ENCODE measurements at places on chromosomes 12 and 14.

DNA sequence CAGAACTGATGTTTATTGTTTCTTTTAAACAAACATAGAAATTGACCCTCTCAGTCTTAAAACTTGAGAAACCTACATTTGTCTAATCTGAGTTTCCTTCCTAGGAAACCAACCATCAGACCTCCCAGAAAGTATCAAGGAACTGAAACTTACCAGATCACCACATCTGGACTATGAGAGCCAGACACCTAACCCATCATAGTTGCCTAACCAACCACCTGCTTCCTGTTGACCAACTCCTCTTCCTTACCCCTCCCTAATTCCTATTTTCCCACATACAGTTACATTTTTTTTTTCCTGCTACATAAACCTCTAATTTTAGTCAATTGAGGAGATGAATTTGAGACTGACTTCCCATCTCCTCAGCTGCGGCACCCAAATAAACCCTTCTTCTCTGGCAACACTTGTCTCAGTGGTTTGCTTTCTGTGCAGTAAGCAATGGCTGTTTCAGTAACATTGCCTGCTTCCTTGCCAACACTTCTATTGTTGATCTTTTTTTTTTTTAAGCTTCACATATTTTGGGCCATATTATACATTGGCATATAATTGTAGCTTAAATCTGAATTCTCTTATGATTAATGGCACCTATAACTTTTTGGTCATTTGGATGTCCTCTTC, 34.3 kb downstream of the KLRD1 start:
- no peak for DNase-seq

DNA sequence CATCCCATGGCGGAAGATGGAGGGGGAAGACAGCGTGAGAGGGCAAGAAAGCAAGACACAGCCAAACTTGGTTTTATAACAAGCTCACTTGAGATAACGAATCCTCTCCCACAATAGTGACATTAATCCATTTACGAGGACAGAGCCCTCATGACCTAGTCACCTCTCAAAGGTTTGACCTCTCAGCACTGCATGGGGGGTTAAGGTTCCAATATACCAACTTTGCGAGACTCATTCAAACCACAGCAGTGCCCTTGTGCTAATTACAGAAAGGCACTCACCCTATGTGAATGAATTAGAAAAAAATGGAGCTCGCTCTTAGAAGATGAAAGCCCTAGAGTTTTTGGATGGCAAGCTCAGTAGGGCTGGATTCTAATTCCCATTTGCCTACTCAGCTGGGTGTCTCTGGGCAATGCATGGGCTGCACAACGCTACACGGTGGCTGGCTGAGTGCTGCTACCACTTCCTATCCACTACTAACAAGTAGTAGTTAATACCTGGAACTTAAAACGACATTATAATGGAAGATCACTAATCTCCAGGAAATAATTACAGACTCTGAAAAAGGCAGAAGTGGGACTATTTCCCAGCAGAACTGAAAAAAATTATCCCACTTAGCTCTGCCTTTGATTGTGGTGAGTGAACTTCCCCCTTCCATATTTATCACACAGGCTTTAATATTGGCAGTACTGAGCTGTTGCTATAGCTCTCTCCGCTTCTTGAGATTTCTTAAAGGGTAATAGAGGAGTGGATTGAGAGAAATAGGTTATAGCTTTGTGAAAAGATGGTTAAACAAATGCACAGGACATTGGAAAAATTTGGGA, 27.5 kb downstream of the TESPA1 start:
- no peak for DNase-seq

GRCh38 chr14:22506778-22507351, 82.2 kb downstream of the DAD1 start:
- DNase-seq, result no peak

DNA sequence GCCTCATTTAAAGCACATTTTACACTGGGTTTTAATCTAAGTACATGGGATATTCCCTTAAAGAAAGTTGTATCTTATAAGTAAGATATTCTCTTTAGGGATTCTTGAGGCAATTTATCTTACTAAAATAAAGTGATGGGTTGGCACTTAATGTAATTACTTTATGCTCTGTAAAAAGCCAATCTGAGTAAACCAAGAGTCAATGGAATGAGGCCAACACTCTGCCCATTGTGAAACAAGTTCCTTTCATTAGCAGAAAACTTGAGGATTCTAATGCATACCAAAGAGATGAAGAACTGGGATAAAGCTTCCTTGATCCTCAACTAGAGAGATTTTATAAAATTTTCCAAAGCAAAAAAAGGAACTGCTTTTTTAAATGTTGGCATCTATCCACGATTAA, 121.2 kb downstream of the METTL25 start:
- DNase-seq, result no peak

- no peak for DNase-seq
These were observed 46.7 kb downstream of the RIN3 start for GRCh38 chr14:92560106-92560865.

DNA sequence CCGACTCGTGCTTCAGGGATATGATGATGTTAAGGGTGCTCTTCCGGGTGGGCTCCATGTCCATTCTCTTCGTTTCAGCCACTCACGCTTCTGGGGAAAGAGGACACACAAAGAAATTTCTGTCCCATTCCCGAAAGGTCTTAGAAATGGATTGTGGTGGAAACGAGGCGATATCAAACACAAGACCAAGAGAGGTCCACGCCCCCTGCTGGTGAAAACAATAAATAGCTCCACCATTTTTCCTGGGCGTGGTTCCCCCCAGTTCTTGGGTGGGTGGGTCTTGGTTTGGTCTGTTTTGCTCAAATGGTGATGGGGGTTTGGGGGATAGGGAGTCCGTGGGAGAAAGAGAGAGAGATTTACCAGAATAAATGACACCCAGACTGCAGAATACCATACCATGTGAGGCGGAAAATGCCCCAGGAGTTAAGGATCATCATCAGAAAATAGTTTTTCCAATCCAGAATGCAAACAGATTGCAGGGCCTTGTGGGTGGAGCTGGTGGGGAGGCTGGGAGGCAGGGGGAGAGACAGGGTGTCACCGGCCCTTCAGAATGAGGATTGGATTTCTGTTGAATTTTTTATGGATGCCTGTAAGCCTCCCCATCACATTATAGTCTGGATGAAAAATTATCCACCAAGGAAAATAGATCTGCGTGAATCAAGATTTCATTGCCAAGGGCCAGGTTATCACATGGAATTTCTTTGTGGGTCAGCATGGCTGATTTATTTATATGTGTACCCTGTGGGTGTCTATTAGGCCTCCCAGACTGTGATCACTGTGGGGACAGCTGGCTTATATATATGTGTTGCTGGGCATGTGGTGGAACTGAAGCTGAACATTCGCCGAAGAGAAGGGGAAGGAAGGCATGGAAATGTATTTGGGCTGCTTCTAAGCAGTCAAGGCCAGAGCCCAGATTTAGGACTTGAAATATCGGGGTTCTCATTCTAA, 55.8 kb downstream of the SRRM4 start:
- peak; percentile 64 for DNase-seq

DNA sequence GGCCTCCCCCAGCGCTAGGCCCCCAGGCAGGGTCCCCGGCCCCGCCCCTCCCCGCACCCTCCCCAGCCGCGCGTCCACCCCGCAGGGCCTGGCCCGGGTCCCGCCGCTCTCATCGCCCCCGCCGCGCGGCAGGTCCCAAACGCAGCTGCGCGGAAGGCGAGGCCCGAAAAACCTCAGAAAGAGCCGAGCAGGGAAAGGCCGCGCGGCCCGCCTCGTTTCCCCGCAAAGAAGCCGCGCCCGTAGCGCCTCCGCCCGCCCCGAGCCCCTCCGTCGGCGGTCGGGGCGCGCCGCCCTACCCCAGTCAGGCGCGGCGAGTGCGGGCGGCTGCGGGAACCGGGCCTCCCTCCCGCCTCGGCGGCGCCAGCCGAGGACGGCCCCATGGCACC, 324 bp downstream of the POLE start:
- peak; percentile 35 for DNase-seq

DNA sequence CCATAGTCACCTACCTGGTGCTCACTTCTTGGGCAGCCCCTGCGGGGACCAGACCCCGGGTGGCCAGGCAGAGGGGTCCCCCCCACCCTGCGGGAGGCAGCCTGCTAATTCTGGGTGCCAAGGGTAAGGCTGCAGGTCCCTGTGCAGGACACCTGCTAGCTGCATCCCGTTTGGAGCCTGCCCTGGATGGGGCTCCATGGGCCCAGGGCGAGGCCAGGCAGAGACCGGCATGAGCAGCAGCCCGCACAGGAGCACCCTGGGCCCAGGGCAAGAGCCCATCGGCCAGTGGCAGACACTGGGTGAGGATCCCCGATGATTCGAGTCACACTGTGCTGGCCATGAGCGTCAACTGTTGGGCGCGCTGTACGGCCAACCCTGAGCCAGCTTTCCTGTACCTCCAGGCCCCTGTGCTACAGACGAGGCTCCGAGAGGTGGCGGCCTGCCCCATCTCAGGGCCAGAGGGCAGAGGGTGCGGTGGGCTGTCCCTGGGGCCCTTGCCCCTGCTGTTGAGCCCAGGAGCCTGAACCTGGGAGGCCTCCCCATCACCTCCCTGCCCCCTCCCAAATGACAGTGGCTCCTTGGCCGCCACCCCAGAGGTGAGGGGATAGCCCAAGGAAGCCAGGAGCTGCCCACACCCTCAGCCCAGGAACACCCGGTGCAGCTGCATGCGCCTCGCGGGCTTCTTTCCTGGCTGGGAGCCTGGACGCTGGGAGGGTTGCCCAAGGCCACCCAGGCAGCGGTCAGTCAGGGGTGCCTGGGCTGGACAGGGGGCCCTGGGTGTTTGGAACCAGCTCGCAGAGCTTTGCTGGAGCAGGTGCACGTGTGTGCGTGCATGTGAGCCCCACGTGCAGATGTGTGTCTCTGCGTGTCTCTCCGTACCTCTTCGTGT, 47.7 kb downstream of the CYP46A1 start:
- DNase-seq, result no peak

DNA sequence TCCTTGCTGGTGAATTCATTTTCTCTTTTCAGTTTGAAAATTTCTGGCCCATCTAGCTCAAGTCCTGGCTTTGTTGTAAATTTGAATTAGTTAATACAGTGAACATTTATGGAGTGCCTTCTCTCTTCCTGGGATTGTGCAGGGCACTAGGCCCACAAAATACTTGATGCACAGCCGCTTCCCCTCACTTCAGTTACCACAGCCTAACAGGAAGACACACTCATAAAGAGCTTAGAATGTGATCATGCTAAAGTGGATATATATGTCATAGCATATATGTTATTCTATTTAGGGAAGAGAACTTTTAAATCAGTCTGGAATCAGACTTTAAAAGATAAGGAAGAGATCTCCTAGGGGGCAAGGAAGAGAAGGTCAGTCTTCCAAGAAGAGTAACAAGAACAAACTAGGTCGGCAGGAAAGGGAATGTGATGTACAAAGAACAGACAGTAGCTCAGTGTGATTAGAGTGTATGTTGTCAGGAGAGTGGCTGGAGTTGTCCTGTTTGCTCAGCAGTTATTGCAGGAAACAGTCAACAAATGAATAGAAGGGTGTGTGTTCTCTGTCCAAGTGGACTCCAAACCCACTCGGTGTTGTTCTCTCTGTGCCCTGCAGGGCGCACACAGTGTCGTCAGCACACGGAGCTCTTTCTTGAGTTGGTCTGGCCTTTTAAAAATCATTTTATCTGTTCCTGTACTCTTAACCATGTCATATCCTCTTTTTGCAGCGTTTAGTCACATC, 74.4 kb downstream of the DAAM1 start:
- no peak for DNase-seq

GRCh38 chr12:53751336-53752191, at the start of gene CISTR:
TSS of gene CISTR (minus strand) at chr12:53751979.
- DNase-seq, result no peak

GRCh38 chr14:104870368-104871144, 5.5 kb downstream of the CEP170B start:
- peak; percentile 44 for DNase-seq

GRCh38 chr14:94328196-94328595, 5.1 kb upstream of the SERPINA6 start:
- DNase-seq, result no peak

- DNase-seq, result no peak
These were observed 20.9 kb downstream of the SYNE3 start for GRCh38 chr14:95495538-95496025.

DNA sequence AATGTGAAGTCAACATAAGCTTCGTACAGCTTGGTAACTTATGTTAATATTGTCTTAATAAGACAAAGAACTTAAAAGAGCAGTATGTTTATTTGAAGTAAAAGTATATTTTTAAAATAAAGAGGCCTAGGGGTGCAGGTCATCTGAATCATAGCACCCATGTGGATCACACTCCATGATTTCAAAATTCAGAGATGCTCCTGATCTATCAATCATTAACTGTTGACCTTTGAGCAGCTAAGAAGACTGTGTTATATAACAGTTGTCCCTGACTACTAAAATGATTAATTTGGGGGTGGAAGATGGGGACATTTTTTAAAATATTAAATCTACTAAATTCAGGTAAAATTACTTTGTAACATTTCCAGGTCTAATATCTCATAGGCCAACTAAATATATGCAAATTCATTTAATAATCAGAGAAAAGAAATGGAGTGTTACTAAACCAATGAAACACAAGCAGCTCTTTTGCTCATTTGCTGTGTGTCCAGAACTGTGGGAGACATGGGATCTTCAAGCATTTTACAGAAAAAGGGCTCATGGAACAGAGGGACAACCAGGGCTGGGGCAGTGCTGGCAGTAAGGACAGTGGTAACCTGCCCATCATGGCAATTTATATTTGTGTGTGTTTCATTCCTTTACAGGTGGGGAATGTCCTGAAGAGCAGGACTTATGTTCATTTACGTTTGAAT, 120.7 kb upstream of the PCED1B start:
- DNase-seq, result no peak

- peak; percentile 25 for DNase-seq
These were observed 101.3 kb downstream of the PPM1A start for GRCh38 chr14:60350366-60350720.

GRCh38 chr12:124481257-124481750, 86.1 kb downstream of the NCOR2 start:
- no peak for DNase-seq

- DNase-seq, result no peak
These were observed 594.3 kb downstream of the LRFN5 start for GRCh38 chr14:42200957-42201356.

- no peak for DNase-seq
These were observed 678 bp downstream of the MDM1 start for GRCh38 chr12:68331500-68331868.

DNA sequence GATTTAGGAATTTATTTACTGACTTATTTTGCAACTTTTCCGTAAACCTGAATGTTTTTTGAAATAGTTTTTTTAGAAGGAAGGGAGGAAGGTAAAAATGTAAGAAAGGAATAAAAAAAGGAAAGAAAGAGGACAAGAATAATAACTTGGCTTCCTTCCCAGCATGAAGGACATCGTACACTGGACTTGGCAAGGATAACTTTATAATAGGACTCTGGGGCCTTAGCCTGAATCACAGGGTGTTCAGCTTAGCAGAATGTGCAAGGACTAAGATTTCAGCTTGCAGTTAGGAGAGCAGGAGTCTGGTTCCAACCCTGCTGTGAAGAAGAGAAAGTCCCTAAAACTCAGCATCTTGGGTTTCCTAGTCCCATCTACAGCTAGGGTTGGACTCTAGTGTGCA, 1053.3 kb downstream of the VRK1 start:
- DNase-seq, result no peak

GRCh38 chr14:57871459-57872080, 5.7 kb upstream of the SLC35F4 start:
- peak; percentile 32 for DNase-seq
